HEK293T (cell line): ENCODE measurements at places on chromosomes 13 and 19.
A peak's percentile ranks its signal among the peaks of the same experiment; 100 is the strongest.

GRCh38 chr19:14116918-14117578 is 514 bp downstream of the PRKACA start:
- DNase-seq = no peak

- DNase-seq = no peak
Observed at GRCh38 chr13:90027409-90027808, 1320.1 kb upstream of the MIR17HG start.

DNA sequence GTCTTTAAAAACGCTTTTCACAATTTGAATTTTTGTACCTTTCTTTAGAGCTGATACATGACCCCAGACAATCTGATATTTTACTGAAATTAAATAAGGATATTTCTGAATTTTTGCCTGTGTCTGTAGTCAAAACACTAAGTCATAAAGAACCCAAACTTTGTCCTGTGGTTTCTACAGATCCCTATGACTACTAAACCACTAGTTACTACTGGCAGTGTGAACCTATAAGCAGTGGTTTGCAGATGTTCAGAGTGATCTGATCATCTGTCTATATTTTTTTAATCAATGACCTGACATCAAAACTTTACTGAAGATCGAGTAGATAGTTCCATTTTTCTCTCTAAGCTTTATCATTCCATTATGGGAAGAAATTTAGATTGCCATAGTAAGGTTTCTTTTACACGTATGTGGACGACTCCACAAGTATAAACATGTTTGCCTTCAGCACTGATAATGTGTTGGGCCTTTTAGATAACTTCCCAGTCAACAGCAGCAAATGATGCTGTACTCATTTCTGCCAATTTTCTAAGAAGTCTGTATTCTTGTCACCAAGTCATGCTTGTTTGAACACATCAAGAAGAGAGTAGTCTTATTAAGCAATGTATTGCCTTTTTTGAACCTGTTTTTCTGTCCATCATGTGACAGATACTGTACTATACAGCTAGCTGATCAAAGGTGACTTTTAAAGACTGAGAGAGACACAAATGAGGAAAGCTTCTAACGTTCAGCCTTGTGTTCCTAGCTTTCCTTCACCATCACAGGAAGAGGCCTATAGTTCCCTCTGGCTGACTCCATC is 21.8 kb downstream of the POLR1D start:
- no peak for DNase-seq

DNA sequence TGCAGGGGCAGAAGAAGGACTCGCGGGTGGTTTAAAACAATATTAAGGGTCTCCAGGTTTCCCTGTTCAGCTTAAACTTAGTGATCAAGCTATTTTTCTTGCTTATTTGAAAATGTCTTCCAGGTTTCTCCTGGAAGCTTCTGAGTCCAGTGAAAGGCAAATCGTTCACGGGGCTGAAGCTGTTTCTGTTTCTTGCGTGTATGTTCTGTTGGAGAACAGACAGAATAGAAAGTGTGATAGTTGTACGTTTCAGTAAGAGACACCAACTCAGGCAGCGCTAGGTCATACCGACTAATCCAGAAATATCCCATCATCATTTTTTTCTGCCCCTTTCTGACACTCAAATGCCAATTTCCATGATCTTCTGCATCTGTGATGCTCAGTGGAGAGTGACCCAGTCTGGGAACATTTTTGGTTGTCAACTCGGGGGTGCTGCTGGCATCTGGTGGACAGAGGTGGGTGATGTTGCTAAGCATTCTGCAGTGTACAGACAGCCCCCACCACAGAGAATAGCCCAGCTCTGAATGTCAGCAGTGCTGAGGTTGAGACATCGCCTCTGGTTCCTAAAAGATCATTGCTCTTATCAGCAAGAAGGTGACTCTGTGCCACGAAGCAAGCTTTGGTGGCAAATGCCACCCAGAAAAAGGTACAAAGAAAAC is 4.3 kb downstream of the KLF2 start:
- DNase-seq = no peak

GRCh38 chr13:30486230-30487074 is 20.7 kb upstream of the HMGB1 start:
- no peak for DNase-seq

DNA sequence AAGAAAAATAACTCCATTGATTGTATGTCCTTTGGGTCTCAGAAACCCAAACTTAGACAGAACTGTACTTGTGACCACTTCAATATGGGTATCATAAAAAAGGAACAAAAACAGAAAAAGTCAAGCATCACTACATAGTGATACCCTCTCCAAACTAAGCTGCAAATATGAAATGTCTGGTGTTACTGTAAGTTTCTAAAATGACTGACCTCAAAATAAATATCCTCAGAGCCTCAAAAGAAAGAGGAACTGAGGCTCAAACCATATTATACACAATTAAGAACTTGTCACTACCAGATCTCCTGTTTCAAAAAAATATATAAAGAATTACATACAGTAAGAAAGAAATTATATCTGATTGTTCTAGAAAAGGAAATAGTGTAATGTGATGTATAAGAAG is 787.9 kb upstream of the KLHL1 start:
- DNase-seq = no peak

DNA sequence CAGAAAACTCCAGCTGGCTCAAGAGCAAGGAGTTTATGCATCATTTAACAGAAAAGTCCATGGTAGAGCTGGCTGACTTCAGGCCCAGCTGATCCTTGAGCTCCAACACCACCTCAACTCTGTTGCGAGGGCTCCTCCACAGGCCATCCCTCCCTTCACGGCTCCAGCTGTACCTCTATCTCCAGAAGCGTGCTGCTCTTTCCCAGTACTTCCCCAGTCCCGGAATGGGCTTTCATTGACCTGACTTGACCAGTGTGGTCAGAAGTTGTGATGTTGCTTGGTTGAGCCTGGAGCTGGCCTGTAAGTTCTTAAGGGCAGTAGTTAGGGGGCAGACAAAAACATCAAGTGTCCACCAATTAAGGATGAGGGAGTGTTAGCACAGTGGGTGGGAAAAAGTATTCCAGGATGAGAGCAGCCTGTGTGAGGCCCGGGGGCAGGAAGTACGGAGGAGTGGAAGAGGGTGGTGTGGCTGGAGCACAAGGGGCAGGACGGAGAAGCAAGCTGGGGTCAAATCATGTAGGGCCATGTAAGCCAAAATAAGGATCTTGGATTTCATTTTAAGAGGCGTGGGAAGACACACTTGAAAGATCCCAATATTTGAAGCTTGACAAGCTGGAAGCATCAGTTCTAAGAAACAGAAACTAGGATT is 24.0 kb downstream of the SKA3 start:
- DNase-seq = no peak

DNA sequence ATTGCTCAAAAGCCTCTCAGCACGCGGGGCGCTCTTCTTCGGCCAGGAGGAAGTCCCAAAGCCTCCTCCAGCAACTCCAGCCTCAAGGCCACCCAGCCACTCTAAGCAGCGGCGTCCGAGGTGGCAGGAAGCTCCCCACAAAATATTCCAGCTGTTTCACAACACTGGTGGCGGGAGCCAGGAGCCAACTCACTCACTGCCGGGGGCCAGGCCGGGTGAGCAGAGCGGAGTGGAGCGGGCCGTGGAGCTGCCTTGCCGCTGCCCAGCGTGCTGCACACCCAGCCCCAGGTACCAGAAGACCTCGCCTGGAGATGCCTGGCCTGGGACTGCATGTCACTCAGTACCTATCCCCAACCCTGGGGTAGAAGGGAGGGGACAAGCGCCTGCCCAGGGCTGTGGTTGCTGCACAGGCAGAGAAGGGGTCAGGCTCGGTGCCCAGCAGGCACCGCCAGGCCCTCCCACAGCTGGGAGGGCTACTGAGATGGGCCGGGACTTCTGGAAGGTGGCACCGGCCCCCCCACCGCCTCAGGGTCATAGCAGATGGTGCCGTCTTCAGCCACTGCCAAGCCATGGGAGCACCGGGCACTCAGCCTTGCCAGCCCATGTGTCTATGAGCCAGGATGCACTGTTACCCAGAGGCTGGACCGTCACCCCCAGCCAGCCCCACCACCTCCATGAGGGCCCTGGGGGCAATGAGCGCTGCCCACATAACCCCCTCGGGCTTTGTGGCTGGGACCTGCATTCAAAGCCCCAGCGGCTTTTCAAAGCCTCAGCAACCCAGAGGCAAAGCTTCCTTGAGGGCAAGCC is 59.2 kb downstream of the MLLT1 start:
- DNase-seq = no peak

DNA sequence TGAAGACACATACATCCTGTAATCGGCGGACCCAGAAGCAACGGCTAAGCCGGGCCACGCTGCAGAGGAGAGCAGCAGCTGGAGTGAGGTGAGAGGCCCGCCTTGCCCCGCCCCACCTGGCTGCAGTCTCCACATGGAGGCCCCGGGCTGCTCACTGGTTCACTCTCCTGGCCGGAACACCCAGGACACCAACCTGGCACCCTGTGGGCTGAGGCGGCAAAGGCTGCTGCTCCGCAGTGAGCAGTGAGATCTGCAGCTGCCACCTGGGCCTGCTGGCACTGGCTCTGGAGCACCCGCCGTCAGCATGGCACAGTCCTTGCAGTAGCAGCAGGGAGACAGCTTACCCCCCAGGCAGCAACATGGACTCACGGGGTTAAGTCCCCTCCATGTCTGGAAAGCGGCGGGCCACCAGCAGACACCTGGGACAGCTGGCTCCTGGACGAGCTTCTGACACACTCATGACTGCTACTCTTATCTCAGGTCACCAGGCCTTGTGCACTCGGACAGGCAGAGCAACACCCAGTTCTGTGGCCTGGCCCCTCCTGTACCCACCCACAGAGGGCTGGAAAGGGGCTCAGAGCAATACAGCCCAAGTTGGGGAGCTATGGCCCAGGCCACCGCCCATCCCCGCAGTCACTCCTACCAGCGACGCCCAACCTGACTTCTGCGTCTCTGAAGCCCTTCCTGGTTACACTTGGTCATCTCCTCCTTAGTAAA is 13.2 kb upstream of the KPTN start:
- DNase-seq = no peak

GRCh38 chr13:26255691-26256277 is 1.9 kb downstream of the CDK8 start:
- DNase-seq = no peak

GRCh38 chr19:32343550-32344262 is 1.7 kb upstream of the ZNF507 start:
- no peak for DNase-seq

DNA sequence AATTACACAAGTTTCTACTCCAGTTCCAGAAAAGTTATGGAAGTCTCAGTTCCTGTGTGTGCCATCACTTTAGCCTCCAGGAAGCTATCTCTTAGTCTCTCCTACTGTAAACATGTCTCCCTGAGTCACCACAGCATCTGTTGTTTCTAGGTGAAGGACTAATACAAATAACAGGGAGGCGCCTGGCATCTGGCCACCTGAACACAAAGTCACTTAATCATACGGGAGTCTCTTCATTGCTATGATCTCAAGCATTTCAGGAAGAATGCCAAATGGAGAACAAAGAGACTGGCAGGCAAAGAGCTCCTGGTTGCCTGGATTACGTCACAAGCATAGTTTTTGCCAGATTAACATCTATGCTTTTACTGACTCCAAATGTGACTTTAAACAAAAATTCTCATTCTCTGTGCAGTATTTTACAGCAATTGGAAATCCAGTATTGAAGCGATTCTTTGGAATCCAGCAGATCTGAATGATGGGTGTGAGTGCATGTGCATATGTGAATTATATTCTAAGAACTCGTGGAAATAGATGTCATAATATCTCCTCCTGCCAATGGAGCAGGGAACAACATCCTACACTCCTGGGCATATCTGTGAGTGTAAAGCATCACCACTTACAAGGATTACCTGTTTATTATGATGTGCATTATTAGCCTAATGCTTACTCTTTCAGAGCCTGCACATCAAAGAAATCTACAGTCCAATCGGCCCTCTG is 572.8 kb downstream of the PCDH9 start:
- no peak for DNase-seq

GRCh38 chr19:14402332-14403144 is 16.6 kb downstream of the DDX39A start:
- DNase-seq = no peak

- no peak for DNase-seq
Observed at GRCh38 chr19:54297759-54298305, 15.1 kb downstream of the LILRA5 start.

- peak; percentile 69 for DNase-seq
Observed at GRCh38 chr13:50529154-50529882, 314.2 kb downstream of the DLEU7 start.

DNA sequence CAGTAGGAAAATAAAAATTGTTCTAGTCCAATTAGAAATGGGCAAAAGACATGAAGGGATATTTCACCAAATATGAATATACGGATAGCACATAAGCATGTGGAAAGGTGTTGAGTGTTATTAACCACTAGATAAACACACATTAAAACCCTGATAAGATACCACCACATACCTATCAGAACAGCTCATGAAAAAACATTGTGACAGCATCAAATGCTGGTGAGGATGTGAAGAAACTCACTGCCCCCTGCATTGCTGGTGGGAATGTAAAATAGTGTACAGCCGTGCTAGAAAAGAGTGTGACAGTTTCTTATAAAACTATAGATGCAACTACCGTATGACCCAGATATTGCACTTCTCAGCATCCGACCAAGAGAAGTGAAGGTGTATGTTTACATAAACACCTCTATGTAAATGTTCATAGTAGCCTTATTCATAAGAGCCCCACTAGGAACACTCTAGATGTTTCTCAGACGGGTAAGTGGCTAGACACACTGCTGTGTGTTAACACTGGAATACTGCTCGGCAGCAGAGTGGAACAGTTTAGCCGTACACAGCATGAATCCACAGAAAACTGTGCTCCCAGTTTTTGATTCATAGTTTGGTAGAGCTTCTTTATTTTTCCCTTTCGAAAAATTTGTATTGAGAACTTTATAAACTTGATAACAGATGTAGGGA is 321.1 kb downstream of the MYO16 start:
- DNase-seq = no peak

- no peak for DNase-seq
Observed at GRCh38 chr13:70014337-70014736, 93.3 kb upstream of the ATXN8OS start.

DNA sequence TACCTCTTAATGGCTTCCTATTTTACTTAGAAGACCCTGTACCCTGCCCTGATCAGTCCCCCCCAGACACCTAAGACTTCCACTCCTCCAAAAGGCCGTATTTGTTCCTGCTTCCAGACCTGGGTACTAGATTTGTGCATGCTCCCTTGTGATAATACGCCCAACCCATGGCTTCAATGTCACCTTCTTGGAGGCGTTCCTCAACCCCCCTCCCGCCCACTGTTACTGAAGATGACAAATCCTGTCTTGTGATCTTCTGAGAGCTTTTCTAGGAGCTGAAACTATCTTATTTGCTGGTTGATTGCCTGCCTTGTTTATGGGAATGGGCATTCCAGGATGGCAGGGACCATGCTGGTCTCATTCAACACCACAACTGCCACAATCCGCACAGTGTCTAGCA is 9.4 kb downstream of the SLC25A23 start:
- no peak for DNase-seq

- DNase-seq = no peak
Observed at GRCh38 chr19:54207676-54207982, 7.0 kb downstream of the RPS9 start.
